ENCODE measurements at places on chromosomes 6 and 20.
A peak's percentile ranks its signal among the peaks of the same experiment; 100 is the strongest.

GRCh38 chr6:28486988-28487742, 28.4 kb downstream of the GPX6 start:
- H3K36me3 ChIP-seq = peaks cover 10% of the 10 kb centered on the region
- no peak overlapping the region for H3K4me3 ChIP-seq
- no peak for DNase-seq
- peaks cover 71% of the 10 kb centered on the region for H3K27me3 ChIP-seq
- H3K4me1 ChIP-seq = peaks cover 18% of the 10 kb centered on the region
- H3K27ac ChIP-seq = no peak overlapping the region

DNA sequence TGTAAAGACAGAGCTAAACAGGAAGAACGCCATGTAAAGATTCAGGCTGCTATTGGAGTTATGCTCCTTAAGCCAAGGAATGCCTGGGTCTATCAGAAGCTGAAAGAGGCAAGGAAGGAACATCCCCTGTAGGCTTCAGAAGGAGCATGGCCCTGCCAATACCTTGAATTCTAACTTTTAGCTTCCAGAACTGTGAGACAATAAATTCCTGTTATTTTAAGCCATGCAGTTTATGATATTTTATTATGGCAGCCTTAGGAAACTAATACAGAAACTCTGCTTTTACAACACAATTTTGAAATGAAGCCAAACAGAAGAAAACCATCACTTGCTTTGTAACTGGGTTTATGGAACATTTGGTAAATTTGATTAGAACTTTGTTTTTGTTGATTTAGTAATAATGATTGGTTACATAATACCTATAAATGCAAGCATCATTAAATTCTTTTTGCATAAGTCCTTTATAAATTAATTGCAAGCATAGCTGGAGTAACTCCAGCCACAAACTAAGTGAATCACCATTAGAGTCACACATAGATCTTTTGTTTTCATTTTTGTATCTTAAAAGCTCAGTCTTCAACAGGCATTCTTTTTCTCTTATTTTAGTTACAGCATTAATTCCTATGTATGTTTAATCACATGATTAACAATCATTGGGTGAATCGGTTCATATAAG, 33.5 kb upstream of the TSPYL1 start:
- no peak for DNase-seq
- no peak overlapping the region for H3K4me3 ChIP-seq
- H3K27me3 ChIP-seq = no peaks in the 10 kb centered on the region
- H3K4me1 ChIP-seq = peaks cover 18% of the 10 kb centered on the region

- peaks cover 6% of the 10 kb centered on the region for H3K36me3 ChIP-seq
- H3K4me1 ChIP-seq = peaks cover 65% of the 10 kb centered on the region
- peaks cover 12% of the 10 kb centered on the region for H3K27me3 ChIP-seq
Observed at GRCh38 chr20:50348096-50348495, 157.5 kb downstream of the CEBPB start.

GRCh38 chr6:20393297-20393696, 8.4 kb upstream of the E2F3 start:
- H3K4me1 ChIP-seq = peaks cover 6% of the 10 kb centered on the region
- no peaks in the 10 kb centered on the region for H3K36me3 ChIP-seq
- H3K4me3 ChIP-seq = no peak overlapping the region
- no peak for DNase-seq
- no peaks in the 10 kb centered on the region for H3K27me3 ChIP-seq

GRCh38 chr20:51156041-51156982, 133.4 kb upstream of the KCNG1 start:
- H3K4me3 ChIP-seq = no peak overlapping the region
- peaks cover 3% of the 10 kb centered on the region for H3K4me1 ChIP-seq
- peaks cover 49% of the 10 kb centered on the region for H3K27me3 ChIP-seq
- no peak for DNase-seq
- H3K36me3 ChIP-seq = no peaks in the 10 kb centered on the region

- no peaks in the 10 kb centered on the region for H3K36me3 ChIP-seq
- no peak overlapping the region for H3K27ac ChIP-seq
- peaks cover 7% of the 10 kb centered on the region for H3K27me3 ChIP-seq
- no peak for DNase-seq
- no peak overlapping the region for H3K4me3 ChIP-seq
- no peaks in the 10 kb centered on the region for H3K4me1 ChIP-seq
Observed at GRCh38 chr20:23018432-23018831, 16.7 kb upstream of the SSTR4 start.

GRCh38 chr20:60242836-60243505, 284.7 kb downstream of the CDH26 start:
- no peaks in the 10 kb centered on the region for H3K36me3 ChIP-seq
- H3K27ac ChIP-seq = no peak overlapping the region
- no peaks in the 10 kb centered on the region for H3K27me3 ChIP-seq
- H3K4me1 ChIP-seq = no peaks in the 10 kb centered on the region
- no peak overlapping the region for H3K4me3 ChIP-seq
- no peak for DNase-seq

DNA sequence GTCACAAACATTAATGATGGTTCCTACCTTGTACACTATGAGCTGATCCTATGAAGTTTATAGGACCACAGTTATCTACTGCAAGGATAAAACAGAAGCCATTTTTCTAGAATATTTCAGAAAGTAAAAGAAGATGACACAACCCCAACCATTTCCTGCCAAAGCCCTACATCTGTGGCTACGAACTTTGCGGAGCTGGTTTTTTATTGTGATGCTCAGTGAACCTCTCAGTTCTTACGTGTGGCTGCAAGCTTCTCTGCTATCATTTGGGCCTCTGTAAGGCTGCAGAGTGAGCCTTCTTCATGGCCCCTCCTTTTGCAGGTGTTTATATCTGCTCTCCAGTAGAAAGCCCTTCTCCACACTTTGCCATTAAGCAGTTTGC, 17.8 kb upstream of the TAGAP start:
- DNase-seq = peak; percentile 80
- H3K27ac ChIP-seq = peak overlapping the region; percentile 98
- H3K27me3 ChIP-seq = no peaks in the 10 kb centered on the region
- peaks cover 79% of the 10 kb centered on the region for H3K4me1 ChIP-seq
- peak overlapping the region; percentile 88 for H3K4me3 ChIP-seq

- H3K27ac ChIP-seq = no peak overlapping the region
- H3K27me3 ChIP-seq = peaks cover 37% of the 10 kb centered on the region
- peak; percentile 61 for DNase-seq
- peak overlapping the region; percentile 72 for H3K4me3 ChIP-seq
Observed at GRCh38 chr20:63009988-63010769, 3.4 kb upstream of the BHLHE23 start.

GRCh38 chr6:75202676-75203131, 3.1 kb downstream of the COL12A1 start:
- DNase-seq = no peak
- H3K4me1 ChIP-seq = peaks cover 28% of the 10 kb centered on the region
- H3K4me3 ChIP-seq = no peak overlapping the region
- H3K36me3 ChIP-seq = no peaks in the 10 kb centered on the region
- H3K27me3 ChIP-seq = peaks cover 84% of the 10 kb centered on the region
- H3K27ac ChIP-seq = no peak overlapping the region

GRCh38 chr6:140567466-140567865, 1193.0 kb upstream of the CITED2 start:
- no peak for DNase-seq
- H3K4me1 ChIP-seq = no peaks in the 10 kb centered on the region
- H3K36me3 ChIP-seq = no peaks in the 10 kb centered on the region
- H3K27me3 ChIP-seq = no peaks in the 10 kb centered on the region
- no peak overlapping the region for H3K27ac ChIP-seq
- no peak overlapping the region for H3K4me3 ChIP-seq

DNA sequence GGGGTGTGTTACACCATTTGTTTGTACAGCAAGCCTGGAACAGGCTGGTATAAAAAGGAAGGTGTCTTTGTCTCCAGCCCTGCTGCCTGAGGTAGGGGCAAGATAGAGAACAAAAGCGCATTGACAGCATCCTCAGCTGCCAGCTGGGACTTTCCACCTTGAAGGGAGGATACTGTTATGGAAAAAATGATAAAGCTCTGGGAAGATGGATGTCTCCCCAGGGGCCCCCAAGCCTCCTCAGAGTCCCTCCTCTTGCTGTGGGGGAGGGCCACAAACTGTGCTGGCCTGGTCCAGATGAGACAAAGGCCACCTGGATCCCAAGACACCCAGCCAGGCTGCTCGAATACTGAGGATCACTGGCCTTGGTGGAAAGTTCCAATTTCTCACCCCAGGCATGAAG, 13.0 kb downstream of the REM1 start:
- DNase-seq = no peak
- no peak overlapping the region for H3K27ac ChIP-seq
- no peak overlapping the region for H3K4me3 ChIP-seq
- H3K4me1 ChIP-seq = peaks cover 5% of the 10 kb centered on the region
- no peaks in the 10 kb centered on the region for H3K36me3 ChIP-seq

DNA sequence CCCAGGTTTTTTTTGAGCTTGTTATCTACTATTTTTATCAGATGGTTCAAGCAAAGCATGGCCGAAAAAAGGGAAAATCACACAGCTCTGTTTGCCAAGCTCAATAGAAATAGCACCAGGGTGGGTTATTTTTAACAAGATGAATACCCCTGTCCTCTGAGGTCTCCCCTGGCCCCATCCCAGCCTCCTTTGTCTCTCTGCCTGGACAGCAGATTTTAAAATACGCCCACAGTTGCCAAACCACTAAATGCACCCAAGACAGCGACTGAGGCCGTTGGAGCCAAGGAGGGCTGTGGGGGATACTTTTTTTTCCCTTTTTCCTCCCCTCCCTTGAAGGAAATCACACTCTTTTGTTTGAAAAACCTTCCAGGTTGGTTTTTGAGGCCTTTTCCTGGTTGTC, 106.6 kb downstream of the VEGFA start:
- no peaks in the 10 kb centered on the region for H3K27me3 ChIP-seq
- no peak overlapping the region for H3K4me3 ChIP-seq
- no peak for DNase-seq
- H3K36me3 ChIP-seq = no peaks in the 10 kb centered on the region
- no peak overlapping the region for H3K27ac ChIP-seq
- no peaks in the 10 kb centered on the region for H3K4me1 ChIP-seq

- peaks cover 14% of the 10 kb centered on the region for H3K27me3 ChIP-seq
- no peaks in the 10 kb centered on the region for H3K36me3 ChIP-seq
- no peak overlapping the region for H3K27ac ChIP-seq
- H3K4me1 ChIP-seq = no peaks in the 10 kb centered on the region
- H3K4me3 ChIP-seq = no peak overlapping the region
Observed at GRCh38 chr6:128557081-128557480, 36.7 kb upstream of the PTPRK start.

- H3K4me3 ChIP-seq = no peak overlapping the region
- H3K36me3 ChIP-seq = no peaks in the 10 kb centered on the region
- no peak for DNase-seq
- no peaks in the 10 kb centered on the region for H3K4me1 ChIP-seq
- H3K27ac ChIP-seq = no peak overlapping the region
- H3K27me3 ChIP-seq = no peaks in the 10 kb centered on the region
Observed at GRCh38 chr6:101607111-101607690, 213.7 kb downstream of the GRIK2 start.

DNA sequence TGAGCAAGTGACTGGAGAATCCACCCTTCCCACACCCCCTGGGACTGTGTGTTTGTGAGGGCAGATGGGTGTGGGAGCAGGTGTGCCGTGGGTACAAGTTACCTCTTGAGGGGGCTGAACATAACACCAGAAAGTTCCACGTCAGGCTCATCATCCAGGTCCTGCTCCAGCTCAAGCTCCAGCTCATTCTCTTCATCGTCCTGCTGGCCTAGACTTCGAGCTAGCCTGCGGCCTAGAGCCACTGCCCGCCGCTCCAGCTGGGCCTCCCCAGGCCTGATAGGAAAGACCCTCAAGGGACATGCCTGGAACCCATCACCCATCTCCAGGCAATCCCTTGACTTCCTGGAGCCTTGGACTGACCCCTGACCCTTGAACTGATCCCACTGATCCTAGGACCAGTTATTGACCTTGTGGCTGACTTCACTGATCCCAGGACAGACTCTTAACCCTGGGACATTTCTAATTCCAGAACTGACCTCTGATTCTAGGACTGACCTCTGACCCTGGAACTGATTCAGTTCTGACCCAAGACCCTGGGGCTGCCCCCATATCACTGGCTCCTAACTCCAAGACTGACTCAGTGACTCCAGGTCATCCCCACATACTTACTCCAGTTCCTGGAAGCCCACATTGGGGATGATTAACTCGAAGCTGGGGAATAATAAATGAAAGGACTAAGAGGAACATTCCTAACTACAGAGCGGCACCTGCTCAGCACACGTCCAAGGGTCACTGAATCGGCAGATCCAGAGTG, 11.8 kb upstream of the SPAG4 start:
- H3K27ac ChIP-seq = no peak overlapping the region
- peak overlapping the region; percentile 16 for H3K4me3 ChIP-seq
- H3K36me3 ChIP-seq = no peaks in the 10 kb centered on the region

DNA sequence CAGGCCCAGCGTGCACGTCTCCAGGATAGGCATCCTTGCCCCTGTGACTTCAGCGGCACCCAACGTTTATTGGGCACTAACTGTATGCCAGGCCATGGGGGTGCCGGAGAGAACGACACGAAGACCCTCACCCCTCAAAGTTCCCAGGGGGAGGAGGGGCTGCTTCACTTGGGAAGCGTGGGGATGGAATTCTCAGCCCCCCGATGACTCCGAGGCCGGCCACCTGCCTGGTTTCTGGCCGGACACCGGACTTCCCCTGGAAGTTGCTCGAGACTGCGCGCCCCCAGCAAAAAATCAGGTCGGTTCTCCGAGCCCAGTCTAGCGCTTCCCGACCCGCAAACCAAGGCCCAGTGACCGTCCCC, 275 bp upstream of the MAVS start:
- H3K27ac ChIP-seq = peak overlapping the region; percentile 89
- H3K36me3 ChIP-seq = no peaks in the 10 kb centered on the region
- DNase-seq = no peak
- H3K27me3 ChIP-seq = no peaks in the 10 kb centered on the region
- H3K4me1 ChIP-seq = peaks cover 22% of the 10 kb centered on the region
- H3K4me3 ChIP-seq = peak overlapping the region; percentile 89

DNA sequence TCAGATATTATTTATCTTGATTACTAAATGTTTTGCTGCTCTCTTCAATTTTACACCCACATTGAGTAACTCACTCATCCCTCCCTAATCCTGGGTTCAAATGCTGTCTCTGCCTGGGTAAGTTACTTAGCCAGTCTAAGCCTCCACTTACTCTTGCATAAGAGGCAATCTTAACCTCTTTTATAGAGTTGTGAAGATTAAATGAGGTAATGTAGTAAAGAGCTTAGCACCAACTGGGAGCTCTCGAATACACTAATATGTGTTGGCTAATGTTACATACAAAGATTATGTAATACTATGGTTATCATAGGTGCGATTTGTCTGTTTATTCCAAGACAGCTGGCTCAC, 134.4 kb upstream of the STMND1 start:
- no peaks in the 10 kb centered on the region for H3K36me3 ChIP-seq
- DNase-seq = no peak
- peaks cover 36% of the 10 kb centered on the region for H3K27me3 ChIP-seq
- H3K4me3 ChIP-seq = no peak overlapping the region
- H3K27ac ChIP-seq = no peak overlapping the region

DNA sequence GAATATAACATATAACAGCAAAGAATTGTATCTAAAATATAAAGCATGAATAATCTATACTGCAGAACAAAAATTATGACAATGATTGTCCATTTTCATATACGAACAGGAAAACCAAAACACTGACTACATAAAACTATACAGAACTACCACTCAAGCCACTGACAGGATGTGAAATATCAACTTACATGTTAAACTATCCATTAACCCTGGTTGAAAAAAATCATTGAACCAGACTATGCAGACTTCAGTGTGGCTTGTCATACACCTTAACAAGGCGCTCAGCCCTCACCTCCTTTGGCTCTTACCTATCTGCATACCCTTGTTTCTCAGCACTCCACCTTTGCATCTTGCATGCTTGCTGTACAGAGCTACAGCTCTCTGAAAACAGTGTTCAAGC, 34.9 kb downstream of the ASCC3 start:
- peak overlapping the region; percentile 1 for H3K4me3 ChIP-seq
- no peaks in the 10 kb centered on the region for H3K27me3 ChIP-seq
- H3K36me3 ChIP-seq = peaks cover 13% of the 10 kb centered on the region
- peaks cover 28% of the 10 kb centered on the region for H3K4me1 ChIP-seq
- DNase-seq = no peak
- no peak overlapping the region for H3K27ac ChIP-seq
